Stimulated activated naive CD4-positive, alpha-beta T cell treated with Interleukin-2 at 50 U/mL for 16 hours (primary cell): ENCODE measurements at places on chromosomes 3 and 15.

- no peak for DNase-seq
Measured at GRCh38 chr3:124685481-124685880, 44.8 kb upstream of the UMPS start.

DNA sequence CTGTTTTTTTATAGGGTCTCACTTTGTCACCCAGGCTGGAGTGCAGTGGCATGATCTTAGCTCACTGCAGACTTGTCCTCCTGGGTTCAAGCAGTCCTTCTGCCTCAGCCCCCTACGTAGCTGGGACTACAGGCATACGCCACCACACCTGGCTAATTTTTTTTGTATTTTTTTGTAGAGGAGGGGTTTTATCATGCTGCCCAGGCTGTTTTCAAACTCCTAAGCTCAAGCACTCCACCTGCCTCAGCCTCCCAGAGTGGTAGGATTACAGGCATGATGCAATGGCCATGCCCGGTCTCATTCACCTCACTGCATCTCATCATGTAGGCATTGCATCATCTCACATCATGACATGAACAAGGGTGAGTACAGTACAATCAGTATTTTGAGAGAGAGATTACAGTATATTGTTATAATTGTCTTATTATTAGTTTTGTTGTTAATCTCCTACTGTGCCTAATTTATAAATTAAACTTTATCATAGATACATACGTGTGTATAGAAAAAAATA, 74.3 kb upstream of the EOMES start:
- DNase-seq, result no peak

- DNase-seq, result no peak
Measured at GRCh38 chr3:21013566-21013965, 737.4 kb downstream of the ZNF385D start.

DNA sequence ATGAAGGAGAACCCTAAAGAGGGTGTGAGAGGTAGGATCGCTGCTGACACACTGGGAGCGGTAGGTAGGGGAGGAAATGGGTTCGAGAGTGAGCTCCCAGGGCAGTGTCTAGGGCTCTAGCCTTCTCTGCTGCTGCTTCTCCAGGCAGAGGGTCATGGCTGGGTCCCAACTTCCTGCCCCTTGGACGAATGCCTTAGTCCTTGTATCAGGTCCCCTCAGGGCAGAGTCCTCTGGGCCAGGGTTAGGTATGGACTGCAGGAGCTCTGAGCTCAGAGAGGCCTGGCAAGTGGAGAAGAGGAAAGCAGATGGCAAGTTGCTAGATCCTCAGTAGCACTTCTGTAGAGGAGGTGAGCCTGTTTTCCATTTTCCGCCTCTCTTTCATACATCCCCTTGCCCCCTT, 2.9 kb downstream of the CORO2B start:
- no peak for DNase-seq

- DNase-seq, result no peak
Measured at GRCh38 chr3:277873-278272, 81.3 kb downstream of the CHL1 start.

- DNase-seq, result no peak
Measured at GRCh38 chr3:114362815-114363214, 69.0 kb downstream of the TIGIT start.

DNA sequence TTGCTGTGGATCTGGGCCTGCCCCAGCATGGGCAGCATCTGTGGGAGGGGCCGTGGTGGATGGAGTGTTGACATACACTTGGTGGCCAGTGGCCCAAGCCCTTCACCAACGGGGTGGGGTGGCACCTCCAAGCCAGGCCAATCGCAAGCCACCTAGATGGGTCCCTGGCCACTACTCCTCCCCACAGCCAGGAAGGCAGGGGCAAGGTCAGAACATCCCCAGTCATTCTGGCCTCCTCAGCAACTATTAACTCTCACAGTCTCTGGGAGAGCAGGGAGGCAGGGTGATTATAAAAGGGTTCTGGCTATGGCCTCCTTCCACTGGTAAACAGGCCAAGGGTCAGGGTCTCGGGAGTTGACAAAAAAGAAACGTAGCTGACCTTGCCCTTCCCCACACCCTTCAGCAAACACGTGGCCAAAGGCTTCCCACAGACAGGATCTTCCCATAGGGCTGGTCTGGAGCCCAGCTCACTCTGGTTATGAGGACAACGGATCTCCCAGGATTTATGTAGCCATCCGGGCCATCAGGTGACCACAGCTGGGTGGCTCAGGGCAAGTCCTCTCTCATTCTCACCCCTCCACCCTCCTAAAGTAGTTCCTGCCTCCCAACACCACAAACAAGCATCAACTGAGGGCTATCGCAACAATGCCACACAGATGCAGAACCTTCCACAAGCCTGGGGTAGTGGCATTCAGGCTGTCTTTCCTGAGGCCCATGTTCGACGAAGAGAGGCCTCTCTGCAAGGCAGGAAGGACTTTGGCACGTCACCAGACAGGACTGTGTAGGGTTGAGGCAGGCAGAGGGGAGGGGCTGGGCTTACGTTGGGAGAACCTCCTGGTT, 18.9 kb downstream of the TLE3 start:
- no peak for DNase-seq
